ENCODE measurements at places on chromosomes 3 and 15.

DNA sequence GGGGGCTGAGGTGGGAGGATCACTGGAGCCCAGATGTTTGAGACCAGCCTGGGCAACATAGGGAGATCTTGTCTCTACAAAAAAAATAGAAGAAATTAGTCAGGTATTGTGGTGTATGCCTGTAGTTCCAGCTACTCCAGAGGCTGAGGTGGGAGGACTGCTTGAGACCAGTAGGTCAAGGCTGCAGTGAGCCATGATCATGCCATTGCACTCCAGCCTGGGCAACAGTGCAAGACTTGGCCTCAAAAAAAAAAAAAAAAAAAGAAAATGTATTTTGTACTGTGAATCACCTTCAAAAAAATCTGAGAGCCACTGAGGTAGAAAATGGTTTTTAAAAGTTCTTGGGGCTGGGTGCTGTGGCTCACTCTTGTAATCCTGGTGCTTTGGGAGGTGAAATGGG lies 4.6 kb downstream of the SNX4 start:
- no peak for ATAC-seq

GRCh38 chr3:153284282-153284938 lies 122.4 kb downstream of the RAP2B start:
- ATAC-seq: peak; percentile 95

DNA sequence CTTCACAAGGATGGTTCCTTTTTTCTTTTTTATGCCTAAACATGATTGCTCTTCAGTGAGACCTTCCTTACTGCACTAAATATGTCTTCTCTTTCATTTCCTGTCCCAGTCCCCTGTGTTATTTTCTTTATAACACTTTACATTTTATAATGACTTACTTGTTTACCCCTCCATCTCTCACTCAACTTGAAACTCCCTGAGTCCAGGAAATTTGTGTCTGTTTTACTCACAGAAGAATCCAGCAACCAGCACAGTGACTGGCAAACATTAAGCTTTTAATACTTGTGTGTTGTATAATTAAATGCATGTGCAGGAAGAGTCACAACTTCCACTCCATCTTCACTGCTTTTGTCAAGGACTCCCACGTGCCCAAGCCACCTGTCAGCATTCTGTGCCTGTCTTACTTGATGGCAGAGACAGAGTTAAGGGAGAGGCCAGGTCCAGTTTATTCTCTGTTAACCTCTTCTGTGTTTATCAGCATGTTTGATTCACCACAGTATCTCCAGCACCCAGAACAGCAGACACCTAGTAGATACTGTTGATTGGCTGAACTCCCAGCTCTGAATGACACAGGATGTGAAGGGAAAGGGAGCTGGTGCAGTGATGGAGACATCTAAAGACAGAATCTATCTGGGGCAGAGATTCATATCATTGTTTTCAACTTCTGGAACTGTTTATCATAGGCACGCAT lies 42.8 kb downstream of the SSR3 start:
- ATAC-seq: peak; percentile 11

DNA sequence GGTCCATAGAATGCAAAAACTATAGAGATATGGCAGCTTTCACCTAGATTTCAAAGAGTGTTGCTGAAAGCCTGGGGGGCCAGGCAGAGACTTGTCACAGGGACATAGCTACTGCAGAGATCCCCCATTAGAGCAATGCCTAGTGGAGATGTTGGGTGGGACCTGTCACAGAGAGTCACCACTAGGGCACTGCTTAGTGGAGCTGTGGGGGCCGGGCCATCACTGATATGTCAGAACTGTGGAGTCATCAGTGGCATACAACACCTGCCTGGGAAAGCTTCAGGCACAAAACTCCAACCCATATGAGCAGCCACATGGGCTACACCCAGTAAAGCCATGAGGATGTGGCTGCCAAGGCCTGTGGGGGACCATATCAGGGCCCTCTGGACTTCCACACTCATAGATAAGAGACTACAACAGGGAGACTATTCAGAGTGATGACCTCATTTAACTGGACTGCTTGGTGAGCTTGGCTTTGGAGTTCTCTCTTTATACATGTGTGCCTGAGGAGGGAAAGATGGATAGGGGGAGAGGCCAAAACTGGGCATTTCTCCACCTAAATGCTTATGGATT lies 176.3 kb downstream of the ZNF621 start:
- no peak for ATAC-seq

- ATAC-seq: no peak
These were observed 278.0 kb upstream of the NECTIN3 start for GRCh38 chr3:110793611-110794010.

DNA sequence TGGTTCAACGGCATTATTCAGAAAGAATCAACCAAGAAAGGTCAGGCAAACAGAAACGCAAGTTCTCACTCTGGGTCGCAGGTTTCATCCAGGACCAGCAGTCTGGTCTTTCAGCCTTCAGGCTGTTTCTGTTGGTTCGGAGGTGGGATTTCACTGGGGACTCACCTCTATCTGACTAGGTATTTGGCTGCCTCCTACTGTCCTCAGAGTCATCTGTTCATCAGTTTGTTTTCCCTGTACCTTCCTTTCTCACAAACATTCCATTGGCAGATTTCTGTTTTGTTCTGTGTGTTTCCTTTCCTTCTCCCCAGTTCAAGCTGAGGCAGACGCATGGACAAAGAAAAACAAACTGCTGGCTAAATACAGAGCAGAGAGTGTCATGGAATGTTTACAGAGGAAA lies 1046.6 kb upstream of the CFAP20DC start:
- ATAC-seq: no peak

GRCh38 chr15:81807806-81808205 lies 238.0 kb downstream of the MEX3B start:
- no peak for ATAC-seq

DNA sequence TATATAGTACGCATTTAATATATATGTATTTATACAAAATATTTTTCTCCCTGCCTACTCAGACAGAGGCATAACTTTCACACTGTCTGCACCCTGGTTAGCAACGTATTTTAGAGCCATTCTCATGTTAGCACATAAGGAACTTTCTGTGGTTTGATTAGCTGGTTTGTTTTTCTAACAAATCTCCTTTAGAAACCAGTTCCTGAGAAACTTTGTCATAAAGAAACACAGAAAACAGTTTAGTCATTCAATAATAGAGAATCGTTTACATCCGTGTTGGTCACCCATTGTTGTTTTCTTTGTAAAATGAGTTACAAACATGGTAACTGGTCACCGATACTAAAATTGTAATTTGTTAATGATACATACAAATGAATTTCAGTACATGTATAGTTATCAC lies 5.9 kb upstream of the NGRN start:
- ATAC-seq: no peak

- ATAC-seq: no peak
These were observed 796.6 kb downstream of the MCTP2 start for GRCh38 chr15:95027981-95028380.

DNA sequence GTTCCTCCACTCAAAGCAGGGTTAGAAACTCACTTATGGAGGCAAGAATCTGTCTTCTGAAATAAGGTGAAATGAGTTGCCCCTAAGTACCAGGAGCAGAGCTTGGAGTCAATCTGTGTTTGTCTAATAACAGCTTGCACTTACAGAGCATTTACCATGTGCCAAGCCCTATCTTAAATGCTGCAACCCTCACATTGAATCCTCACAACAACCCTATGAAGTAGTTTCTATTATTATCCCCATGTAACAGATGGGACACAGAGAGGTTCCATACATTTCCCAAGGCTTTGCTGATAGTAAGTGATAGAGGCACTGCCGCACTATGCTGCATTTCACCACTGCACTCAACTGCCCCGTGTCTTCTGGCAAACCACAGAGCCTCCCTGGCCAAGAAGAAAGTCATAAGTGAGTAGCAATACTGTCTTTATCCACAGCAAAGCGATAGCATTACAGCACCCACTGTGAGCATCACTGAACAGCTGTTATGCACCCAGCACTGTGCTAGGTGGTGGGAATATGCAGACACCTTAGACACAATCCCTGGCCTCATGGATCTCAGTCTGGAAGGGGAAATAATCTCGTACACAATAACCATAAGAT lies 141.5 kb downstream of the SSR3 start:
- ATAC-seq: peak; percentile 30

DNA sequence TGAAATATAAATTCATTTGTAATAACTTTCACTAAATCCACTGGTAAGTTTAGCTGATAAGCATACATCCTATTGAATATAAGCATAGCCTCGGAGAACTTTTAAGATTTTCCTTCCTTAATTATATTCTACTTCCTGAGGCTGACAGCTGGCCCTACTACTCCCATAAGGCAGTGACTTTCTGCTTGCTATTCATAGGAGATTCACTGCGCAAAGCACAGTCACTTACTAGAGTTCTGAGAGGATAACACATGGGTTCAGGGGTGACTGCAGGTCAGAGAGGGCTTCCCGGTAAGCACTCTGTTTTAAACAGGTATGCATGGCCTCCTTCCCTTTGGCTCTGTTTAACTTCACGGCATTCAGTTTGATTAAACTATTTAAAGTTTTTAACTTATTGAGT lies 75.8 kb downstream of the FAIM start:
- ATAC-seq: no peak

DNA sequence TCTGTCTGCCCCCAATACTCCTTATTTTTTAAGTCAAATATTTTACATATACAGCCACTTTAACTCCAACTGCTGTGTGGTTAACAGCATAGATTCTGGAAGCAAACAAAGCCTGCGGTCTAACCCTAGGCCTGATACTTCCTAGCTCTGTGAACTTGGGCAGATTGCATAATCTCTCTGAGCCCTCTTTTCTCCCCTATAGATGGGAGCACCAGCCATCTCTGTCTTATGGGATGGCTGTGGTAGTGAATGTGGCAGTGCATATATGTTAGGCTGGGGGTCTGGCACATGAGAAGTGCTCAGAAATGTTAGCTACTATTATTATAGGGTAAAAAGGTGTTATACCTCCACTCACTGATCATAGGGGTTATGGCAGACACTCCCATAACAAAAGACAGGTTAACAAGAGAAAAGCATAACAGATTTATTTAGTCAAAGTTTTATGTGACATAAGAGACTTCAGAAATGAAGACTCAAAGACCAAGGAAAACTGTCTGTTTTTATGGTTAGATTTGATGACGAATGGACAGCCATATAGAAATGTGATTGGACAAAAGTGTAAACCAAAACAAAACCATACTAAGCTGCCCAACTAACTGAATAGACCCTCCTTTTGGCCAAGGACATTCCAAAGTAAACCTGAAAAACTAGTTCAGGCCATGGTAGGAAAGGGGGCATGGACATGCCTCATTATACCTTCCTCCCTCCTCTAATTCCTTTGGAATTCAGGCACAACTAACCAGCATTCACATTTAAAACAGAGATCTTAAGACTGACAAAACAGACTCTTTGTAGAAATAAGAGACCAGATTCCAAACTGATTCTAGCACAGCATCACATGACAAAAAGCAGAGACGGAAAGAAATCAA lies 53.9 kb upstream of the DAZL start:
- no peak for ATAC-seq

GRCh38 chr15:86494475-86494874 lies 414.8 kb downstream of the AGBL1 start:
- ATAC-seq: no peak

GRCh38 chr3:66394019-66394752 lies 106.6 kb downstream of the LRIG1 start:
- ATAC-seq: no peak

DNA sequence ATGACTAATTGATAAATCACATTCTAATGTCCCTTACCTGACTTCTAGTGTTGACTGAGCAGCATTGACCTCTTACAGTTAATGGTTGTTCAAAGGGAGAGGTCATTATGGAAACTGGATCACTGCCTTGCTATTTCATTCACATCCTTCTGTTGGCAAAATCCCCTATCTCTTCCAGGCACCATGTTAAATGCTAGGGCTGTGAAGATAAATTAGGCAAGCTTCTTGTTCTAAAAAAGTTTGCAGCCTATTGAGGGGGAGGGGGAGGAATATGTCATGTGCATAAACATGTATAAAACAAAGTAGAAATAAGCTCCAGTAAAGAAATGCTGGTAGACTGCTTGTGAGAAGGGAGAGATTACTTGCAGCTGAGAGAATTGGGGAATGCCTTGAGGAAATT lies 84.8 kb upstream of the MLF1 start:
- no peak for ATAC-seq

GRCh38 chr3:140117096-140117526 lies 182.1 kb downstream of the CLSTN2 start:
- no peak for ATAC-seq

- no peak for ATAC-seq
These were observed 11.2 kb upstream of the LIPC start for GRCh38 chr15:58420579-58421043.

- ATAC-seq: no peak
These were observed 5.7 kb upstream of the GANC start for GRCh38 chr15:42267286-42267685.

DNA sequence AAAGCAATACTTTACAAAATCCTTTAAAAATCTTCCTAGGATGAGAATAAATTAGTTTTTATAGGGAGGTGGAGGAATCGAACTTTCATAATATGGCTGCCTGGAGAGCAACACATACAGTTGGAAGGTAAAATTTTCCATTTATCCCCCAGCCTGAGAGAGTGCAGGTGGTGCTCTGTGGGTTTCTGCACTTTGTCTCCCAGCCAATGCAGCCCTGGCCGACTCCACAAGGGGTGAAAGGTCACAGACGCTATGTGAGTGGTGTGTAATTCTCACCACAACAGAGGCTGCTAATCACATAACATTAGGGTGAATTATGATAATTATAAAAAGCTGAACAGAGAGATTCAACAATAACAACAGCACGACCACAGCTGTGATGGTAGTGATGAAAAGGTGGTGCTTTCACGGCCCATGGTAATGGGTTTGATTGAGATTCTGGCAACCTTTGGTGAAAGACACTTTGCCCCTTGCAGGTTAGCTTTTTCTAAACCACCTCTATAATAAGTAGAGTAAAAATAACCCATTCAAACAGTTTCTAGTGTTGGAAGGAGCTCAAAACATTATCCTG lies 30.1 kb upstream of the NANOGP8 start:
- no peak for ATAC-seq

DNA sequence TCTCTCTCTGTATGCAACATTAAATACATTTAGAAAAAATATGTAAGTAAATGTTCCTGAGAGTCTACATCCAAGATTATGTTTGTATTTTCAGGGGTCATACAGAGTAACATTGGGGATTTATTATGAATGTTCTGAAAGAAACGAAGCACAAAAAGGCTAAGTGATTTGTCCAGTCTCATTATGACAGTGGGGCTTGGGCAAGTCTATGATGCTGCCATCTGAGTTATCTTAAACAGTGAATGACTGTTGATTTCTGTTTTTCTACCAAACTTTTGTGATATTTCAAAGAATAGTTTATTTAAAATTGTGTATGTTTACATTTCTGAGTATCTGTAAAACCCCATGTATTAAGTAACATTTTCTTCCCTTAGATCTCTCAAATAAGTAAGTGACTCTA lies 481.2 kb upstream of the ZNF717 start:
- no peak for ATAC-seq

- no peak for ATAC-seq
These were observed 190.8 kb downstream of the MBNL1 start for GRCh38 chr3:152459572-152459971.

- ATAC-seq: no peak
These were observed 144.3 kb downstream of the FBN1 start for GRCh38 chr15:48501208-48501607.

- ATAC-seq: peak; percentile 82
These were observed 74.6 kb upstream of the SPATA12 start for GRCh38 chr3:56985878-56986277.

Measured in SK-N-SH treated with all-trans-retinoic acid at 6 μM for 48 hours (cell line).